Right forelimb (tissue), 1 donor: ENCODE measurements at places on chromosomes 2 and 18.
A peak's percentile ranks its signal among the peaks of the same experiment; 100 is the strongest.

DNA sequence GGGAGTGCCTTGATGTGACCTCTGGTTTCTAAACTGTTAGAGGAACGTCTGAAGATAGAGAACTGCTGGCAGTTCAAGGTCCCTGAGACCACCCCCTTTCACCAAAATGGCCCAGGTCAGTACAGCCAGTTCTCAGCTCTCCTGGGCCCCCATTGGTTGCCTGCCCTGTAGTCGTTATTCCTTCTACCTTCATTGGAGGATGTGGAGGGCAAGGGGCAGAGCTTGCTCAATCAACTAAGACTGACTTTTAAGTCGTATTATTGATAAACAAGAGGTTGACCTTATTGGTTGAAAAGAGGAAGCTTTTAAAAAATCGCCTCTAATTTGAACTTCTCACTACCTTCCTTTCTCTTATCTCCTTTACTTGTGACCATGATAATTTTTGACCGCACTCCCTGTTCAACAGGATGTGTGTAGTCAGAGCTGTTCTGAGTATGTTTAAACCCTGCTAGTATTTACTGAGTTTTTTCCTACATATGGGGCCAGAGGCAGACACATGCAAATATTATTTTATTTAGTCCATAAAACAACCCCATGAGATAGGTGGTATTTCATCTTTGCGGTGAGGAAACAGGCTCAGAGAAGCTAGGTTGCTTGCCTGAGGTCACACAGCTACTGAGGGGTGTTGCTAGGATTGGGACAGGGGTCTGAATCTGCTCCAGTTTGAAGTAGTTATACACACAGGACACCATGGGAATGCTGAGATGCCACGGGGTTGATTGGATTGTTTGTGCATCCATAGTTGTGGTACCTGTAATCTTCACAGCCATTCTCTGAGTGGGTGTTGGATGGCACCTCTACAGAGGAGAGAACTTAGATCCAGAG is 65.9 kb downstream of the TMEM247 start:
- DNase-seq, result no peak

- no peak for DNase-seq
These were observed 2.1 kb downstream of the DHRS9 start for GRCh38 chr2:169071455-169071854.

DNA sequence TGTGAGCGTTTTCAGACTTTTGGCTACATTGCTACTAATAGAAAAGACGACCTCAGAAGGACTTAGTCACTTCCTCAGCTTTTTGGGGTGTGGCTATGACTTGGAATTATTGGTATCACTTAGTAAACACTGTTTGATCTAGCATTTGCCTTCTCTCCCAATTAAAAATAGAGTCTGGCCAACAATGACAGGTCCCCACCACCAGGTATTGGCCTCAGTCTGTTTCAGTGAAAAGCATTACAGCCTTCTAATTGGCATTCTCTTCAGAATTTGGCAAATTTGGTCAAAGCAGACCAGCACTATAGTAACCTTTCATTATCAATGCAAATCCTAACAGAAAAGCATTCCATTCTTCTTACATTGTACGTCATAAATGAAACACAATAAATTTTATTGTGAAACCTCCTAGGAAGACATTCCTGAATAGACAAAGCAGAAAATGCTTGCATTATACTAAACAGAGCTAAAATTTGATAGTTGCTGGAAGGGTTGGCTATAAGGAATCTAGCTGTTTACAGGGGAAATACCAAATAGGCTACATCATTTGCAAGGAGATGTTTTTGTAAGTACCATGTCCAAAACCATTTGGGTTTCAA is 613.9 kb downstream of the IRS1 start:
- DNase-seq, result peak; percentile 55

DNA sequence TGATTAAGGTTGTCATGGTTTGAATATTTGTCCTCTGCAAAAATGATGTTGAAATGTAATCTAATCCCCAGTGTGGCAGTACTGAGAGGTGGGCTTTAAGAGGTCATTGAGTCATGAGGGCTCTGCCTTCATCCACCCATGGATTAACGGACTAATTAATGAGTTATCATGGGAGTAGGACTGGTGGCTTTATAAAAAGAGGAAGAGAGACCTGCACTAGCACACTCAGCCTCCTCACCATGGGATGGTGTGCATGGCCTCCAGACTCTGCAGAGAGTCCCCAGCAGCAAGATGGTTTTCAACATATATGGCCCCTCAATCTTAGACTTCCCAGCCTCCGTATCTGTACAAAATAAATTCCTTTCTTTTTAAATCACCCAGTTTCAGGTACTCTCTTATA is 41.0 kb downstream of the DTNB start:
- DNase-seq, result no peak

GRCh38 chr2:198327526-198327925 is 523.1 kb downstream of the PLCL1 start:
- DNase-seq, result no peak

DNA sequence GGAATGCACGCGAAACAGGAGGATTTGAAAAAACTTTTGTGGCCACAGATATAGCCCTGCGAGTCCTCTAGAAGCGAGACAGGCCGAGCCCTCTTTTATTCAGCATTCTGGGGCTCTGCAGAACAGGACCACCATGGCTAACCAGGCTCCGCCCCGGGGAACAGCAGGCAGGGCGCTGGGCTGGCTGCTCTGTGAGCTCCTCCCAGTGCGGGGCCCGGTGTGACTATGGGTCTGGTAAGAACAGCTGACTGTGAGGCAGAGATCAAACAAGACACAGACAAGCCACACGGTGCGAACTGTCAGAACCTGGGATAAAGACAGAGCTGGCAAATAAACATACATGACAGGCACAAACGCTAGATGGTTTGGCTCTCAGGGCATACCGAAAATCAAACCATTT is 15.5 kb downstream of the PXDN start:
- DNase-seq, result peak; percentile 60

DNA sequence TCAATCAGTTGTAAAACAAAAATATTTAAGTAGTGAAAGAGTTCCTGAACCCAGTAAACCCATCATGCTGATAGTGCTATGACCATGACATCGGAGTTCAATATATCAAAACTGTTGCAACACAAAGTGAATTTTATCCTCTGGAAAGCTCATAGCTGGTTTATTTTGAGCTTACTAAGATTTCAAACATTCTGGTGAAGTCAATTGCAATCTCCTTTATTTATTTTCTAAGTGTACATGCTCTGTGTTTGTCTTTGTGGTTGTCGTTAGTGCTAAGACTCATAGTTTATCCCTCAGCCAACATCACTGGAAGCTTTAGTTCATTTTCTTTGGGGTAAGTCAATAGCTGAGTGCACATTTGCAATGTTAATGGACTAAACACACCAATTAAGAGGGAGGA is 91.9 kb downstream of the QPCT start:
- DNase-seq, result no peak

DNA sequence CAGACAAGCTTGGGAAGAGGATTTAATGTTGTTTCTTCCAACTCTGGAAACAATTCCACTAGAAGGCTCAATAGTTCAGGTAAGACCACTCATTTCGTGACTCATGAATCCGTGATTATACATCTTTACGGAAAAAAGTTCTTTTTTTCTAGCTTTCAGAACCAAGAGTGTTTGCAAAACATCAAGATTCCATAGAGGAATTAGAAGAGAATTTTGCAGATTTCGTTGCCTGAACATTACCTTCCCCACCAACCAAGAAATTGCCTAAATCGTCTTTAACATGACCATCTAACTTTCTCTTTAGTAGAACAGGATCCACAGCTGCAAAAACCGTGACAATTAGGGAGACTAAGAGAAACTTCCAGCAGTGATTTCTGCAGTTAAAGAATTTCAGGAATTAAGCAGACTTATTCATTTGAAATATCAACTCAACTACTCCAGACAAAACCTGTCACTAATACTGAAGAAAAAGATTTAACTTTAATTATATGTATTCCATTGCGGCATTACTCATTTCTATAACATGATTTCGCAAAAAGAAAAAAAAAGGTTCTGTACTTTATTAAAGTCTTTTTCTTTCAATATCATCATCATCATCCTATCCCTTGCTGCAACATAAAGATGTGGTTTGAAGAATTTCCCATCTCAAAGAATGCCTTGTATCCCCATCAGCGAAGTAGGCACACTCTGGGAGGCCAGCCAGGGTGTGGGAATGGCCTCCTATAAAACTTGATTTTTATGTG is 1.9 kb upstream of the NAB1 start:
- DNase-seq, result peak; percentile 44

GRCh38 chr18:26097563-26097962 is 7.2 kb upstream of the SS18 start:
- DNase-seq, result no peak

GRCh38 chr2:182980115-182980514 is 58.1 kb downstream of the NCKAP1 start:
- no peak for DNase-seq

- no peak for DNase-seq
These were observed 115.7 kb downstream of the MYCN start for GRCh38 chr2:16055848-16056580.

GRCh38 chr2:151570191-151570590 is 160.5 kb downstream of the RIF1 start:
- no peak for DNase-seq

GRCh38 chr2:38406597-38407110 is 29.6 kb upstream of the ATL2 start:
- DNase-seq, result no peak

- DNase-seq, result no peak
These were observed 73.6 kb upstream of the CYP1B1 start for GRCh38 chr2:38149531-38149930.

DNA sequence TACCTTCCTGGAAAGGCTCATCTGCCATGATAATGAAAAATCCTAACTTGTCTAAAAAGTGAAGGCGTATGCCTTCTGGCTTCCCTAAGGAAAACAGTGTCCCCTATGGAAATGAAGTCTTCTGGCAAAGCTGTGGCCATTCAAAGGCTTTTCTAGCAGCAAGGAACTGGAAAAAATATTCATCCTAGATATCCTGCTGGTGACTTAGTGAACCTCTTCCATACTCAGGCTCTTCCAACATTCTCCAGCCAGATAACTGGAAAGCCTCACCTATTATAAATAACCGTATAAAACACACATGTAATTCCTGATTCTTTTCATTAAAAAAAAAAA is 84.7 kb downstream of the RBMS1 start:
- DNase-seq, result no peak

DNA sequence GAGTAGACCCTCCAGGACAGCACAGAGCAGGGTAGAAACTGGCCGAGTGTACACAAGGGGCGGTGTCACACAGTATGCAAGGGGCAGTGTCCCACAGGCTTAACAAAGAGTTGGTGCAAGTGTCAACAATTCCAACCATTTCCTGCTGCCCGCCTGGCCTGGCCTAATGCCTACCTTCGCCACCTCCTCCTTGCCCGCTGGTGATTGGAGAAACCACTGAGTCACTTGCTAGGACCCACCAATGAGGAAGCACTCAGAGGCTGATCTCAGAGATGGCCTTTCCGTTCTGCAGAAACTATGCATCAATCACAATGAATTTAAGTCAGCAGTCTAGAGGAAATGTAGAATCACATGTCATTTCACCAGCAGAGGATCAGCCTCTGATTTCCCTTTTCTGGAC is 263.3 kb upstream of the PKDCC start:
- DNase-seq, result no peak

GRCh38 chr2:219918254-219918653 is 290.8 kb downstream of the SLC4A3 start:
- no peak for DNase-seq

DNA sequence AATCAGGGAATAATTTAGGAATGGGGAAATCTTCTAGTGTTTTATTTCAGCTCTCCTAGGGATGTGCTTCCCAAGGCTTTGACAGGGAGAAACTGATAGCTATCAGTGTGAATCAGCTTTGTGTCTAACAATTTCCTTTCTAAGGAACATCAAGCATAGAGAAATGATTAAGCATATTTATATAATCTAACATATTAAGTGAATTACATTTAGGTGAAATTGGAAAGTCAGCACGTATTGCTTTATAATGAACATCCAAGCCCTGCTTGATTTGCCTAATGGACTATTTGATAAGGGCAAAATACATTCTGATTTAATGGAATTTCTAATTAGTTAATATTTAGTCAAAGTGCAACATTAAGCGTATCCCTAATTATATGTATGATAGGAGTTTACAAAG is 19.5 kb upstream of the TSPYL6 start:
- DNase-seq, result no peak

DNA sequence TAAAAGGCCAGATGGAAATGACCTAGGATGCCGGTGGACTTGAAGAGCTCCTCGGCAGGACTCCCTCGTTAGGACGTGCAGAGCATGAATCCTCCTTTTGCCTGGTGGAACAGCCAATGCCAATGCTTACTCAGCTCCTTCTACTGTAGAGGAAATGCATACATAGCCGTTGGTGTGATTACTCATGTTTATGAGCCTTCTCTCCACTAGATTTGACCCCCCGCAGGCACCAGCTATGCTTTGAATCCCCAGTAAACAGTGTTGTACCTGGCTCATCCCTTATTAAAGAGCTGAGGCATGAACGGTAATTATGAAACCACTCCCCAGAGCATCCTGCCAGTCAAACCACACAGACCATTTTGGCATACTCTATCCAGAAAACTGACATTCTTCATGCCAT is 172.8 kb downstream of the ANTXR1 start:
- no peak for DNase-seq

DNA sequence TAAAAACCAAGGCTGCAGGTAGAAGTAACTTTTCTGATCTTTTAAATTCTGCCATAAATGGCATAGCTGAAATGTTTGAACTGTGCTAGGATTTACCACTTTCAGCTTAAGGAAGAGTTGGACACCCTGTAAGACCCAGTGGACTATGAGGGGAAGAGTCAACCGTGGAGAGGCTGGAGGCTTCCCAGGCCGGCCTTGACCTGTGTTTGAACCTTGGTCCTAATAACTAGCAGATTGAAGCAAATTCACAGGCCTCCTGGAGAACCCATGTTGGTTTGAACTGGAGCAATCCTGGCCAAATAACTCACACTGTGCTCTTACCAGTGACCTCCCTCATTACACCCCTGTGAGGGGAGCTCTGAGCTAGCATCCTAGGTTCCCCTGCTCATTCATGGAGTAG is 87.2 kb upstream of the ALPP start:
- no peak for DNase-seq

DNA sequence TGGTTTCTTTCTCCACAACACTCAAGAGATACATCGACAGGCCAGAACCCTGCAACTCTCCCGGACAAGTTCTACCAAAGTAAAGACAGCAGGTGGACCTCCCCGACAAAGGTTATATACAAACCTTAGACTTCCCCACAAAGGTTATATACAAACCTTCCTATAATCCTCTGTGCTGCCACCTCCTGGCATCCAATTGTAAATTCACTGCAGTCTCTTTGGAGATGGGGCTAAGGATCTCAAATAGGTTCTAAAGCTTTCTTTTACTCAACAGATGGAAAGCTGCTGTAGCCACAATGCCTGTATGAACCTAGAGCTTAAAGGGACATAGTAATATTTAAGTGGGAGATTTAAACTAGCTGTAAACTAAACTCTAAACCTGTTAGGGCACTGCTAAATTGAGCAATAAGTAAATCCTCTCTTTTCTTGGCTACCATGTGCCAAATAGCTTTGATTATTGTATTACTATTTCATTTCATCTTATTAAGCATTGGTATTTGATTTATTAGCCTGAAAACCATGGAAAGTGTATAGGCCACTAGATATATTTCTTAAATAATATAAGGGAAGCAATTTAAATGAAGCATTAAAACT is 9.8 kb upstream of the MREG start:
- DNase-seq, result no peak

- DNase-seq, result no peak
These were observed 1430.2 kb upstream of the PIK3C3 start for GRCh38 chr18:40524881-40525280.

- DNase-seq, result no peak
These were observed 94.8 kb upstream of the B3GNT7 start for GRCh38 chr2:231300722-231301076.

GRCh38 chr2:58899692-58900091 is 658.6 kb upstream of the FANCL start:
- DNase-seq, result no peak

GRCh38 chr2:68317971-68318913 is 1.5 kb downstream of the CNRIP1 start:
- DNase-seq, result peak; percentile 64
